Left lung (tissue), 14 donors: ENCODE measurements at places on chromosomes 13 and 19. TPM values are rescaled to one million over a fixed set of nuclear protein-coding genes. Genes with fewer than 3 reads are reported as not detected.

Gene GNG7
- polyA plus RNA-seq = 6.6 TPM

DNA sequence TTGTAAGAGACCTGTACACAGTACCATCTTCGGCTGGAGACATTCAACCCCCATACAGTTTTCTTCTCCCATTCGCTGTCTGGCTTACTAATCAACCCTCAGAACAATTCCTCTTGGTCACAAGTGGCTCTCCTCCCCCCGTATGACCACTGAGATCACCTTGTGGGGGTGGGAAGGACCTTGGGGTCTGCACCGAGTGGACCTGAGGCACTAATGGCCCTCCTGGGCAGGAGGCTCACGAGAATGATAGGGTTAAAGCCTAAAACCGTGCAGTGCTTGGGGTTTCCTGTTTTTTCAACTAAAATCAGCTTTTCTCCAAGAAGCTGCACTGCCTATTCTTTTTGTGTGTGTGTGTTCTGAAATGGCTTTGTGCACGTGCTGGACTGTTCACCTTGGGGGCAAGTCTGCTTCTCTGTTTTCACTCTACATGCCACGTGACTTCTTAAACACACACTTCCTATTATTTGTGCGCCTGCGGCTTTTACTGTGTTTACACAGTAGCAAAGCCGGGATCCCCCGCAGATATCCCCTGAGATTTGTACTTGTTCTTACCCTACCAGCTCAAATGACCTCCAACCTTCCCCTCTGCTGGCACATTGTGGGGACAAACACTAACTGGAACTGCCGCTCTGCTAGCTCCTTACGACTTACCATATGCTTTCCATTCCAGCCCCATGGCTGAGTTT lies 12.3 kb downstream of the RBM26 start:
- H3K36me3 ChIP-seq = peaks cover 15% of the 10 kb centered on the region
- H3K4me1 ChIP-seq = peaks cover 57% of the 10 kb centered on the region
- no peak overlapping the region for H3K4me3 ChIP-seq
- DNase-seq = no peak

DNA sequence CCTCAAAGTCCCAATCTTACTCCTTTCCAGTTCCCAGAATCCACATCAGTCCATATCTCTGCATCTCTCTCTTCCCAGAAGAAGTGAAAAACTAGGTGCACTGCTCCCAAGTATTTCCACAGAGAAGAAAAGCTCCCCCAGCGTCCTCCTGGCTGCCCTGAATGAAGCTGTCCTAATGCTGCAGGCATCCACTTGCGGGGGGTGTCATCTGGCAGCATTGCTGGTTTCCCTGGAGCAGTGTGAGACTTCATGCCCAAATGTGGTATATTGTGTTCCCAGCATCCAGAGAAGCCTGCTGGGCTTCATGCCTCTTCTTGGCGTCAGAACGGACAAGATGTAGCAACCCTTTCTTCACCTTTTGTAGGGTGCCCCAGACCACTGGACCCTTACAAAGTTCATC lies 32.9 kb upstream of the ARHGEF7 start:
- no peak overlapping the region for H3K27ac ChIP-seq
- H3K4me1 ChIP-seq = no peaks in the 10 kb centered on the region
- no peak for DNase-seq
- no peak overlapping the region for H3K4me3 ChIP-seq

- no peak overlapping the region for H3K4me3 ChIP-seq
- H3K27me3 ChIP-seq = no peaks in the 10 kb centered on the region
- no peaks in the 10 kb centered on the region for H3K36me3 ChIP-seq
- no peak for DNase-seq
- H3K27ac ChIP-seq = no peak overlapping the region
Observed at GRCh38 chr13:40631605-40632004, 34.8 kb downstream of the FOXO1 start.

DNA sequence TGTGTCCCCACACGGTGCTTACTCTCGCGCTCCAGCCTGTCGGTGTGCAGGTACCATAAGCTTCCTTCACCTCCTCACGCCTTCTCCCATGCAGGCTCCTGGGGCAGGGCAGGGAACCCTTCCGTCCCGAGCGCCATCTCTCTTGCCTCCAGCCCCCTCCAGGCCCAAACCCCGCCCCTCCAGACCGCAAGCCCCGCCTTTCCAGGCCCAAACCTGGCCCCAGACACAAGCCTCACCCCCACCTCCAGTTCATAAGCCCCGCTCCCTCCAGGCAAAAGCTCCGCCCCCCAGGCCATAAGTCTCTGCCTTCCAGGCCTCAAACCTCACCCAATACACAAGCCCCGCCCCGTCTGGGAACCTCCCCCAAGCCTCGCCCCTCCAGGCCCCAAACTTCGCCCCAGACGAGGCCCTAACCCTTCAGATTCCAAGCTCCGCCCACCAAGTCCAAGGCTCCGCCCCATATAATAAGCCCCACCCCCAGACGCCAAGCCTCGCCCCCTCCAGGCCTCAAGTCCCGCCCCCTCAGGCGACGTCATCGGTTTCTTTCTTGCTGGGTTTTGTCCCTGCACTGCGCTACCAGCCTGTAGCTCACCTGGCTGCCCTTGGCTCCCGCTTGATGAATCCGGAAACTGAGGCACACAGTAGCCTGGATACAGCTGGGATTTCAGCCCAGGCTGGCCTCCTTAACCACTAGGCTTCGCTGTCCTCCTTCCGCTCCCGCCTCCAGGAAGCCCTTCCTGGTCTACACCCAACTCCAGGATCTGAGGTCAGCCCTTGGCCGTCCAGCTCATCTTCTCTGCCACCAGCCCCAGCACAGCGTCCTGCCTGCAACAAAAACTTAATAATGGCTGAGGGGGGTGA lies 16.1 kb downstream of the MKNK2 start:
- no peaks in the 10 kb centered on the region for H3K27me3 ChIP-seq
- peak overlapping the region; percentile 57 for H3K27ac ChIP-seq
- H3K4me3 ChIP-seq = peak overlapping the region; percentile 19
- peaks cover 15% of the 10 kb centered on the region for H3K4me1 ChIP-seq
- DNase-seq = peak; percentile 74
- H3K36me3 ChIP-seq = peaks cover 26% of the 10 kb centered on the region
